Activated effector memory CD4-positive, alpha-beta T cell treated with Interleukin-2 at 50 U/mL for 16 hours (primary cell): ENCODE measurements at places on chromosomes 6 and 20.
A peak's percentile ranks its signal among the peaks of the same experiment; 100 is the strongest.

DNA sequence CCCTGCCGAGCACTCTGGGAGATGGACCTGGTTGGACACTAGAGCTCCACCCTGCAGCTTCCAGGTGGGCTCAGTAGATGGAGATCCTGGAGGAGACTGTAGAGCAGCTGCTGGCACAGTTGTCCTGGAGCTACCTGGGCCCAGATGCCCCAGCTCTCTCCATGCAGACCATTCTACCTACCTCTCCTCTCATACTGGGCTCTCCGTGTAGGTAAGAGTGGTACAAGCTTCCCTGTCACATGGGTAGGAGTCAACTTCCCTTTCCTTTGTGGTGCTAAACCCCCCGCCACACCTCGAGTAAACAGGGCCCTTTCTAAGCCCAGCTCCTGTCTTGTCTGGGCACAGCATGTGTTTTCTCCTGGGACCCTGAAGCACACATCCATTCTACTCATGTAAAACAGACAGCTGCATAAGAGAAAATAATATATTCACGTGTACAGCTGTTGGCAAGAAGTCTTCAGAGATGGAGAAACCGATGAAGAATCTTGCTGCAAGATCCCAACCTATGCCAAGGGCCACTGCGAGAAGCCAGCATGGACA lies 108.1 kb upstream of the DUSP22 start:
- DNase-seq = no peak

DNA sequence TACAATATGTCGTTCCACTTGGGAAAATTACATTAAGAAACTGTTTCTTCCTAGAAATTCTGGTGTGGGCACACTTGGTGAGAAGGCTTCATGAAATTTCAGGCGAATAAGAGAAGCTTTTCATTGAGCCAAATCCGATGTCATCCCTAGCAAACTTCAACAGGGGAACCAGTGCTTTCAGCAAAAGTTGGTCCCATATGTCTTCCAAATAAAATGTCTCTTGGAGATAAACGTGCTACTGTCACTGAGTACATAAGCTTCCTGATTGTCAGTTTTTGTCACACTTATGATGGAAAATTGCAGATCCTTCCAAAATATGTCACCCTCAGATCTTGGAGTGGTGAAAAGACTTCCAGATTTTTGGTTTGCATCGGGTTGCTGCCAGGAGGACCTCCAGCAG lies 31.1 kb upstream of the SLC35A1 start:
- DNase-seq = no peak

DNA sequence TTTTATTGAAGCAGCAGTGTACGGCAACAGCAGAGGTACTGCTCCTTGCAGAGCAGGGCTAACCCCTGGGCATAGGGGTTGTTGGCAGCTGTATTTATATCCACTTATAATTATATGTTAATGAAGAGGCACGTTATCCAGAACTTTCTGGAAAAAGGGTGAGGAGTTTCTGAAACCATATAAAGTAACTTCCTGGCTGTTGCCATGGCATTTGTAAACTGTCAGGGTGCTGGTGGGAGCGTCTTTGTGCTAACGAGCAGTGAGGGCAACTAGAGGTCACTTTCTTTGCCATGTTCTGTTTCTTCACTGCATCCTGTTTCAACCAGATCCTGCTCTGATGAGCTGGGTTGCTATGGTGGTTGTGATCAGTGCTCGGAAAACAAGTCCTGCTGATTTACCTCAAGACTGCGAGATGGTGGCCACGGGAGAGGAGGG lies 11.1 kb upstream of the ARFGEF2 start:
- no peak for DNase-seq

DNA sequence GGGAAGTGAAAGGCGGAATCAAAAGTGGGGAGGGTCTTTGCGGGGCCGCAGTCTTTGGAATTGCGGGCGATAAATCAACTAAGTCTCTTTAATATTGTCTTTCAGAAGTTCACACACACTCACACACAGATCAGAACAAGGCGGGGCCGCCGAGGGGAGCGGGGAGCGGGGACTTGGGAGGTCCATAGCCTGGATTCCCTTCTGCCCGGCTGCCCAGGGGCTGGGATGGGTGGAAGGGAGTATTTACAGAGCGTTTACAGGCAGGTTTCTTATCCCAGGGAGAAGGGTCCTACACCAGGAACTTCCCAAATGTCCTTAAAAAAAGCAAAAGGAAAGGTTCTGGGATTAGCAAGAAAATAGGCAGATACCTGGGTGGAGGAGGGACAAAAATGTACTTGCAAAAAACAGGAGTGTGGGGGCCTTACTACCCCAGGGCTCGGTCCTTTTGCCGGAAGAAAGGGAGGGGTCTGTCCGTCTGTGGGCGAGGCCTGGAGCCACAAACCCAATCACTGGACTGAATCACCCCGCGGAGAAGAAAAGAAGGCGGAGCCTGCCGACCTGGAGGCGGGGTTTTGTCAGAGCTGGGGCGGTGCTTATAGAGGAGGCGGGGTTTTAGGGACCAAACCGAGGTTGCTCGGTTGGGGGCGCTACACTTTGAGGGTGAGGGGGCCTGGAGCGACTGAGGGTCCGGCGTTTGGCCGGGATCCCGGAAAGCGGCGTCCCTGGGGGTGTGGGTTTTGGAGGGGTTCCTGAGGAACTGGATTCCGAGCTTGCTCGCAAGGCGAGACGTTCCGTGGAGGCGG lies 3.2 kb downstream of the PRRT1 start:
- DNase-seq = peak; percentile 50

DNA sequence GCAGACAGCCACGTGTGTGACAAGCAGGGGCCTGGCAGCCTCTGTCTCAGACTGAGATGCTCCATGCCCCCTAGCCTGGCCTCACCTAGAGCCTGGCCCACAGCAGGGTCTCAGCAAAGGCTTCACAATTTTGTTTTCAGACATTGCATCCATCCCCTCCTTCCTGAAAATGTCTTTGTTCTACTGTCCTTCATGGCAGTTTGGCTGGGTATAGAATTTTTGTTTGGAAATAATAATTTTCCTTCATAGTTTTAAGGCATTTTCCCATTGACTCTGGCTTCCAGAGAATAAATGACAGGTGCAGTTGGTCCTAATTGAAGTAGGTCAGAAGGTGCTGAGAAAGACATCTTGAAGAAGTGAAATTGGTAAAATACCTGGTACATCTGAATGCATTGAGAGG lies 216.2 kb downstream of the EYA2 start:
- DNase-seq = no peak

DNA sequence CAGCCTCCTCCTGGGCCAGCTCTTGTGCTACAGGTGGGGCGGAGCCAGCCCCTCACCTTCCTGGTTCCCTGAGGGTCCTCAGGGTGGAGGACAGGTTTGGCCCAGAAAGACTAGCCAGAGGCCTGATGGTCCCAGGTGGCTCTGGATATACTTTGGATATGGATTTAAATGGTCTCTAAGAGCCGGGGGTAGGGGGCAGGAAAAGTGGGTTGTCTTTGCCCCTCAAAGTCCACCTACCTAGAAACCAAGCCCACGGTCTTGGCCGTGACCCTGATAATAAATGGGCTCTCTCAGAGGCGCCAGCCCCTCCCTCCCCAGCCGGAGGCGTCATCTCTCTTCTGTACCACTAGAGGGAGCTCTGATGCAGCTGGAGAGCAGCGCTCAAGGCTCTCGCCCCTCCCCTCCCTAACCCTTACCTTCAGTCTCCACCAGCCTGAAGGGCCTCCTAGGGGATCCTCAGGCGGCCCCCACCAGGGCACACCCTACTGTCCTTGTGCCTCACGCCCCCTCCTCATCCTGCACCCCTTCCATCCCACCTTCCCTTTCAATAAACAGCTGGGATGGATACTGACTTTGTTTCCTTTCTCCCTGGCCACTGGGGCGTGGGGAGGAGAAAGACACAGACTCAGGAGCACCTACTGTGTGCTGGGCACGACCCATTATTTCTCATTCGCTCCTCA lies 7.5 kb downstream of the NRSN2 start:
- DNase-seq = peak; percentile 70

DNA sequence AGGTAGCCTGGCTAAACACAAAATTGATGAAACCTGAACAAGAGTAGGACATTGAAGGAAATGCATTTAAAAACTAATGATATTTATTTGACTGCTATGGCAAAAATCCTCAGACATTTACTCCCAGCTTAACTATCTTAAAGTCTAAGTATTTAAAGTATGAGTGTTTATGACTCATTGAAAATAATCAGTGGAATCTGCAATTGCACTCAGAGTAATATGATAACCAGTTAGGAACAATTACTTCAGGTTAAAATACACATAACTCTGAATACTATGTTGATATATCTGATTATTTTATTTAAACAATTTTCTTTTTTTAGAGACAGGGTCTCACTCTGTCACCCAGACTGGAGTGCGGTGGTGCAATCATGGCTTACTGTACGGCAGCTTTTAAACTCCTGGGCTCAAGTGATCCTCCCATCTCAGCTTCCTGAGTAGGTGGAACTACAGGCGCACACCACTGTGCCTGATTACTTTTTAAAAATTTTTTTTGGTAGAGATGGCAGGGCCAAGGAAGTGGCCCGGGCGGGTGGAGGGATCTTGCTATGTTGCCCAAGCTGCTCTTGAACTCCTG lies 43.9 kb downstream of the FILIP1 start:
- no peak for DNase-seq

GRCh38 chr6:128244751-128245405 lies 275.5 kb downstream of the PTPRK start:
- DNase-seq = no peak

GRCh38 chr20:41479113-41479512 lies 112.5 kb upstream of the EMILIN3 start:
- DNase-seq = no peak

GRCh38 chr6:26141378-26141904 lies 54.2 kb downstream of the HFE start:
- DNase-seq = no peak

DNA sequence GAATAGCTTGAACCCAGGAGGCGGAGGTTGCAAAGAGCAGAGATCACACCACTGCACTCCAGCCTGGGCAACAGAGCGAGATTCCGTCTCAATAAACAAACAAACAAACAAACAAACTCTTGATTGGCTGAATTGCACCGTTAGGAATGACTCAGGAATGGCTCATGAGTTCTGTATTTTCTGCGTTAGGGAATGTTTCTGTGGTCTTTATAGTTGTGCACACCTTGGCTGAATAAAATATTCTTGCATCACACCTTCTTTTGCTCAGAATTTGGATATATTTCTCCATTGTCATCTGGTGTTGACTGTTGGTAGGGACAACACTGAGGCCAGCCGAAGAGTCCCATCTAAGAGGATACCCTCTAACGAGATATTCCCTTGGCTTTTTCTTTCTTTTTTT lies 19.6 kb upstream of the PI16 start:
- DNase-seq = no peak

GRCh38 chr20:32970115-32970972 lies 33.9 kb downstream of the SUN5 start:
- DNase-seq = no peak

DNA sequence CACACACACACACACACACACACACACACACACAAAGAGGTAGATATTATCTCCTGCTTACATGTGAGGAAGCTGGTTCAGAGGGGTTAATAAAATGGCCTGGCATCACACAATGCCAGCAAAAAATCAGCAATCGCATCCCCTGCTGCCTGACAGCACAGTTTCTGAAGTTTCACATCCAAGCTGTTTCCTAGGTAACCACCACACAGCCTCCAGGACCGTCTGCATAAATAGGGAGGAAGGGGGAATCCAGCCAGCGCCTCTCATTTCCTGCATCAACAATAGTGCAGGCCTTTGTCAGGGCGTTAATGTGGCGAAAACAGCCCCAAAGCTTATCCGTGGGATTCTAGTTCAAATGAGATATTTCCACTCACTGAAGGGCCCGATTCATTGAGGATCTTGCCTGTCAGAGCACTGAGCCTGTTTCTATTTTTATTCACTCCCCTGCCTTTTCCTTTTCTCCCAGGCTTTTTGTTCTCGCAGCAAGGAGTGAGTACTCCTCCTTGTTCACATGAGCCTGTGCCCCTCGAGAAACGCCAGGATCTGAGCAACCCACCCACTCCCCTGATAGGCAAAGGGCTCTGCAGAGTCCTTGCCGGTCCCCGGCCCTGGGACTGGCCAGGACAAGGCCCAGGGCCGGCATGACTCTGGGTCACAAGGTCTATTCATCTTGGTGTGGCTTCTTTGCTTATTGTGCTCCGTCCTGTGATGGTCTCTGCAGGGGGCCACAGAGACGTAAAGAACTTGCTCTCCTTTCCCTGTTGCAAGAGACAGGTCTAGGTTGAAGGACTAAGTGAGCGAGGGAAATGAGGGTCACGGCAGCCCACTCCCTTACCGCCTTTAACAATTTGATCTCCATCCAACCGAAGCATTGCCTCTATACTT lies 32.7 kb downstream of the TUBB2B start:
- no peak for DNase-seq

DNA sequence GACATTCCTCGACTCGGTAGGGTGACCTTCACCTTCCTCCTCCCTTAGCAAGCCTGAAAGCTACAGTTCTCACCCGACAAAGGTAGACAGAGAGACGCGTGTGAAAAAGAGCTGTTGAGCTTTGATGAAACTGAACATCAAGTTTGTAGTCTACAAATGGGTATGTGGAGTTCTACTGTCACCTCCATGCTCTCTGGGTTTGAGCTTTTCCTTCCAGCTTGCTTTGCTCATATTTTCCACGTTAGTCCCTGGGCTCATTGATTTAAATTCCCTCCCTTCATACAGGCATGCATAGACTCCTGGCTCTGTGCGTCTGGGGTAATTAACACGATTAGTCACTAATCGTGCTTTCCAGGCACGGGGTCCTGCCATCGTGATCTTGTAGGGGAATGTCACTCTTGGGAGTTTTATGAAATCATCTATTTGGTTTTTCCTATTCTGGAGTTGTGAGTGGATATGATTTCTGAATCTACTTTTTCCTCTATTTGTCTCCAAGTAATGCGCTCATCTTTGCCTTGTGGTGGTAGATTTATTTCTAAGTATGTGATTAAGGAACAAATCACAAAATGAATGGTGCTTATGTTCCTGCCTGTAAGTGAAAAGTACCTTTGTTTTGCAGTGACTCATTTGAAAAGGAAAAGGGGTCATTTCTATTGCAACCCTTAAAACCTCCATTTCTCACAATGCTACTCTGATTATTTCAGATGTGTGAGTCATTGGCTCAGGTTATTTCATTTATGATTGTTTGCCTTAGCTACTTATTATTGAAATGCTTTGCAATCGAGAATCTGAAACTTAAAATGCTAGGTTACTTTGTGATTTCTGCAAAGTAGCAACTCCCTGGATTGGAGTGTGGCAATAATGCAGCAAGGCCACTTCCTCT lies 154.6 kb downstream of the ZDHHC14 start:
- no peak for DNase-seq

DNA sequence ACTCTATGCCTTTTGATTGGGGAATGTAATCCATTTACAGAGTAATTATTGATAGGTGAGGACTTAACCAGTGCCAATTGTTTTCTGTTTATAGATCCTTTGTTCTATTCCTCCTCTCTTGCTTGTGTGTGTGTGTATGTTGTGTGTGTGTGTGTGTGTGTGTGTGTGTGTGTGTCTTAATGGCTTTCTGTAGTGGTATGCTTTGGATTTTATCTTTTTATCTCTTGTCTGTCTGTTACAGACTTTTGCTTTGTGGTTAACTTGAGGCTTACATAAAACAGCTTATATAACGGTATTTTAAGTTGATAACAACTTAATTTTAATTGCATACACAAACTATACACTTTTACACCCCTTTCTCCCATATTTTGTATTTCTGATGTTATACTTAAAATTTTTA lies 54.7 kb downstream of the CDC5L start:
- DNase-seq = no peak
